ENCODE measurements at places on chromosomes 1 and 21.

GRCh38 chr1:101004670-101005069 lies 20.9 kb downstream of the DPH5 start:
- no peak for DNase-seq

DNA sequence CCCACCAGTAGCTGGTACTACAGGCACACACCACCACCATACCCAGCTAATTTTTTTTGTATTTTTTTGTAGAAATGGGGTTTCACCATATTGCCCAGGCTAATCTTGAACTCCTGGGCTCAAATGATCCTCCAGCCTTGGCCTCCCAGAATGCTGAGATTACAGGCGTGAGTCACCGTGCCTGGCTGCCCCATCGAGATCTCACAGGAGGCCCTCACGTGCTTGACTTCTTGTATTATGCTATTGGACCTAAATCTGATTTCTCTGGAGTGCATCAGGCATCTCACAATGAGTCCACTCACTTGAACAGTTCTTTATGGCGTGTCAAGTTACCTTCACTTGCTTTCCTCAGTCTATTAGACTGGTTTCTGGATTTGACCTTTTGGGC lies 9.3 kb upstream of the RSRP1 start:
- DNase-seq: no peak

GRCh38 chr1:233406994-233407631 lies 79.6 kb downstream of the MAP3K21 start:
- DNase-seq: no peak

DNA sequence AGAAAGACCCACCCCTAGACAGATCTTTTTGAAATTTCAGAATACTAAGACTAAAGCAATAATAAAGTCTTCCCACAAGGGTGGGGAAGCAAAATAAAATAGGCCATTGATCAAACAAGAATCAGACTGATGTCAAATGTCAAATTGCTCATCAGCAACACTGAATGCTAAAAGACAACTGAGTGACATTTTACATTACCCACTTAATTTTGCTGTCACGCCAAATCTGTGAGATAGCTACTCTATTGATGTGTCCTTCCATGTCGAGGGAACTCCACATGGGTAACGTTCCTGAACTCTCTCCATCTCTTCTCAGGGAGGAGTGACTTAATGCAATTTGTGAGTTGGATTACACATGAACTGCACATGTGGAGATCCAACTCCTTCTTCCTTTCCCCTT lies 271.7 kb upstream of the CAMK1G start:
- no peak for DNase-seq

Data from NCI-H1694 (cell line).